ENCODE measurements at places on chromosomes 2 and 18.
A peak's percentile ranks its signal among the peaks of the same experiment; 100 is the strongest.

DNA sequence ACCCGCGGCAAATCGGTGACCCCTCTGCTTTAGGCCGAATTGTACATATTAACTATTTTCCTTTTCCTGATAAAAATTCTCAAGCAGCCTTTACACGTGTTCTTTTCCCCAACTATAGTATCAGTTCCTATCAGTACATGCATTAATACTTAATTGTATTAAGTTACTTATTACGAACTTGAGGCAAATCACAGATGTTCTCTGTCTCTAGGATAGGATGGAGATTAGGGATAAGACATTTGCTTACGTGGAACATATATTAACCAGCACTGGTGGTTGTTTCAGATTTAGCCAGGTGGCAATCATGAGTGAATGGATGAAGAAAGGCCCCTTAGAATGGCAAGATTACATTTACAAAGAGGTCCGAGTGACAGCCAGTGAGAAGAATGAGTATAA, 675 bp downstream of the GEMIN6 start:
- DNase-seq, result no peak

- DNase-seq, result no peak
These were observed 239.8 kb upstream of the ZEB2 start for GRCh38 chr2:144759746-144760145.

- DNase-seq, result no peak
These were observed 65.6 kb downstream of the EMX1 start for GRCh38 chr2:72982781-72983499.

- no peak for DNase-seq
These were observed 18.7 kb upstream of the LMAN1 start for GRCh38 chr18:59377613-59378337.

DNA sequence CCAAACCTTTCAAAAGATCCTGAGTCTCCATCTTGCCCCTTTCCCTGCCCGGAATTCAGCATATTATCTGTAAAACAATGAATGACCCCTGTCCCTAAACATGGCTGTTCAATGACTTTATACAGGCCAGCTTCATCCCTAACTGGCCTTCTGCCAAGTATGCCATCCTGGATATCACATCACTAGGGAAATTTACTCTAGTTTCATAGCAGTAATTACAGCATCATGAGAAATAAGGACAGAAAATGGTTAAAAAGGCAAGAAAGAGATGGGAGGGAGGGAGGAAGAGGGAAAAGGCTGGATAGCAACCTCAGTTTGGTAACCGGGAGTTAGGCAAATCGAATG, 4.4 kb downstream of the MBOAT2 start:
- no peak for DNase-seq

DNA sequence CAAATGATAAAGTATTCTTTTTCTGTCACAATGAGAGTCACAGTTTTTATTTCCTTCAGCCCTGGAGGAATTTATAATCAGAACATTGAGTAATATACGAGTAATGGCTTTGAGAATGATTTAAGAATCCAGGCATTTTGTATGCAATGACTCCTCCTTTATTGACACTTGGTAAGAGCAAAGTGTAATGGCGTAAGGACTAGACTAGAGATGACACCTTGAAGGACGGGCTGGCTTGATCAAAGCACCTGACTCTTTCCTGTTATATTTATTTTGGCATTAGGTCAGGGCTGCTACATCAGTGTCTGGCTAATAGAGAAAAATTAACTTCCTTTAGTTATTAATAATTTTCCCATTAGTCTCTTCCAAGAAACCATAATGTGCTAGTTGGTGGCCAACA, 482.4 kb upstream of the GCFC2 start:
- DNase-seq, result no peak

- no peak for DNase-seq
These were observed 692.6 kb downstream of the ERBB4 start for GRCh38 chr2:211846036-211846400.

DNA sequence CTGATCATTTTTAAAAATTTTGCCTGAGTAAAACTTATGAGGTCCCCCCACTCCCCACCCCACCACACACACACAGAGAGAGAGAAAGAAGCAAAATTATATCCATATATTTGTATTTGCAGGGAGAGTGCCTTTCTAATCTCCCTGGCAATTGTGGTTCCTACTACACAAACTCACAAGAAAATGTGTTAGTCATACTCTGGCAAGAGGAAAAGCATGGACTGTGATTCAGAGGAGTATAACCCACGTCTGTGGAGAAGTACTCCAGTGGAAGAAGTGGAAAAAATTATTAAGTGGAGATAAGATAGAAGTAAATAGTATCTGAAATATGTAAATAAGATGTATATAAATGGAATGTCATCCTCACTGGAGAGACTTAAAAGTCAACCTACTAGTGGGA, 114.0 kb downstream of the DSEL start:
- DNase-seq, result no peak

DNA sequence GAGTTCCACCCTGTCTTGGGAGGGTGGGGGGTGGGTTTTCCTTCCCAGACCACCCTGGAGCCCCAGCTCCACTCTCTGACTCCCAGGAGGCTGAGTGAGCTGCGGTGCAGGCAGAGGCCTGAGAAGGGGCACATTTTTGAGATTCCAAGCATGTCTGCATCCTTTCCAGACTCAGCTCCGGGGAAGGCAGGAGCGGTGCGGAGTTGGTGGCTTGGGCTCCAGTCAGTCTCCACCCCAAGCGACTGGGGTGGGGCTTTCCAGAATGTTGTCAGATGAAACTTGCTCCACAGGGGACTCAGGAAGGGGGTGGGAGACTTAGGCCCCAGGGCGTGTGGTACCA, 44.2 kb upstream of the HS6ST1 start:
- DNase-seq, result peak; percentile 80

GRCh38 chr2:17869128-17869527, 9.3 kb upstream of the KCNS3 start:
- DNase-seq, result no peak

- no peak for DNase-seq
These were observed 3.1 kb downstream of the ARHGAP25 start for GRCh38 chr2:68737711-68738110.

- no peak for DNase-seq
These were observed 63.7 kb downstream of the CYP26B1 start for GRCh38 chr2:72083751-72084583.

- DNase-seq, result no peak
These were observed 18.6 kb upstream of the VPS4B start for GRCh38 chr18:63440881-63441280.
